ENCODE measurements at places on chromosomes 11 and 22. TPM values are rescaled to one million over a fixed set of nuclear protein-coding genes. Genes with fewer than 3 reads are reported as not detected.

The PGR gene
- not detected for total RNA-seq

The GALNT18 gene
- total RNA-seq, result 19.7 TPM

The HSD17B12 gene
- total RNA-seq, result 63.9 TPM

The C11orf86 gene
- 73.3 TPM for total RNA-seq

The MYBPC3 gene
- total RNA-seq, result 0.07 TPM

The RASGRP2 gene
- 1.1 TPM for total RNA-seq

The SLC22A12 gene
- not detected for total RNA-seq

Data from A549 treated with CORT108297 at 1 μM for 4 hours (cell line).